Astrocyte of the spinal cord (primary cell): ENCODE measurements at places on chromosomes 3 and 15.

- no peak for DNase-seq
Measured at GRCh38 chr3:28934126-28934813, 346.6 kb upstream of the RBMS3 start.

- DNase-seq, result no peak
Measured at GRCh38 chr3:39122813-39123212, 15.3 kb downstream of the TTC21A start.

DNA sequence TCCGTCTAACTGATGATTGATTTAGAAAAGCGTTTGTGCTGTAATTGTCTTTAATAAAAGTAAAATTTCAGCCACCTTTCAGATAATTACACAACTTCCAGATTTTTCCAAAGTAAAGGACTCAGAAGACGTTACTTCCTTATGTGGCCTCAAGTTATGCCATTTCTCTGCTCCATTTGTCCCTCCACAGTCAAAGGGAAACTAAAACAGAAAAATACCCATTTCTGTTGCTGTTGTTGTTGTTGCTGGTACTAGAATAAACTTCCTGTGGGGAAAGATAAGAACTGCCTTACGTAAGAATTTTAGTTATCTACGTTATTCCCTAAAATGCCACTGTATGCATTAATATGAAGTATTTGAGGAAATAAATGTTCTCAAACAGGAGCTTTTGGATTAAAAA, 153.9 kb downstream of the P3H2 start:
- DNase-seq, result no peak

DNA sequence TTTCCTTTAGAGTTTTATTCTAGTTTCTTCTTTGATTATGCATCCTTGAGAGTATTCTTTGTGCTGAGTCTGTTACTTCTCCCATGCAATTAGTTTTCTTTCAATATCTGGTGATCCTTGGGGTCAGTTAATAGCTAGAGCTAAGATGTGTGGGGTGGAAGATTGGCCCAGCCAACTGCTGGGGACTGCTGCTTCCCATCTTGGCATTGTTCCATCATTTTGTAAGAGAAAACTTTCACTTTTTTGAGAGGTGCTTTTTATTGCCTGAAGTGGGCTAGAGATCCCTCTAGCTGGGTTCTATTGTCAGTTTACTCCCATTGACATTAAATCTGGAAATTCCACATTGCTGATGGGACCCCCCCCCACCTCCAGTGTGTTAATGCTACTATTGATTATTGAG, 15.4 kb downstream of the BCL2L10 start:
- DNase-seq, result no peak

DNA sequence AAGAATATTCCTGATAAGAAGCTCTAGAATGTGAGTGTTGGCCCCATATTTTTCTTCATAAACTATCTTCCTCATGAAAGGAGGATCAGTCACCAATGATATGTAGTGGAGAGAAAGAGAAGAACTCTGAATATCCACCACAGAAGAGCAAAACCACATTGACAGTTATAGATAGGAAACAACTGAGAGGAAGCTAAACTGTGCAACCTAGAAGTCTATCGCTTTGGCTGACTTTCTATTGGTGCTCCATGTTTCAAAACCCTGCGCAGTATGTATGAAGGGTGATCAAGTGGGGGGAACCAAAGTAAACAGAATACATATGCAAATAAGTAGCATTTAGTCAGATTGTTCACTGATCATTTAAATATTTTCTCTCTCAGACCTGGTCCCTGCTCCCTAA, 41.0 kb upstream of the ZNF280D start:
- DNase-seq, result no peak

- DNase-seq, result no peak
Measured at GRCh38 chr15:94887391-94887790, 656.0 kb downstream of the MCTP2 start.

DNA sequence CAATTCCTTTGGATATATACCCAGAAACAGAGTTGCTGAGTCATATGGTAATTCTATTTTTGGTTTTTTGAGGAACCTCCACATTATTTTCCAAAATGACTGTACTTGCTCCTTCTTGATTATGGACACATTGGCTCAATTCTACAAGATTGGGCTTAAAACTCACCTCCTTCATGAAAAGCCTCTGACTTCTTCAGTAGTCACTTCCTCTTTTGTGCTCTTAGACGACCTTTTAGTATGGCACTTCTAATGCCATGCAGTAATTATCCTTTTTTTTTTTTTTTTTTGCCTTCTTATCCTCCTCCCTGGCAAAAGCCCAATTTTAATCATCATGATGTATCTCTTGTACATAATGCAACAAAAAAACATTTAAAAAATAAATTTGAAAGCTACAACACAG, 33.0 kb upstream of the ABHD17C start:
- DNase-seq, result no peak

DNA sequence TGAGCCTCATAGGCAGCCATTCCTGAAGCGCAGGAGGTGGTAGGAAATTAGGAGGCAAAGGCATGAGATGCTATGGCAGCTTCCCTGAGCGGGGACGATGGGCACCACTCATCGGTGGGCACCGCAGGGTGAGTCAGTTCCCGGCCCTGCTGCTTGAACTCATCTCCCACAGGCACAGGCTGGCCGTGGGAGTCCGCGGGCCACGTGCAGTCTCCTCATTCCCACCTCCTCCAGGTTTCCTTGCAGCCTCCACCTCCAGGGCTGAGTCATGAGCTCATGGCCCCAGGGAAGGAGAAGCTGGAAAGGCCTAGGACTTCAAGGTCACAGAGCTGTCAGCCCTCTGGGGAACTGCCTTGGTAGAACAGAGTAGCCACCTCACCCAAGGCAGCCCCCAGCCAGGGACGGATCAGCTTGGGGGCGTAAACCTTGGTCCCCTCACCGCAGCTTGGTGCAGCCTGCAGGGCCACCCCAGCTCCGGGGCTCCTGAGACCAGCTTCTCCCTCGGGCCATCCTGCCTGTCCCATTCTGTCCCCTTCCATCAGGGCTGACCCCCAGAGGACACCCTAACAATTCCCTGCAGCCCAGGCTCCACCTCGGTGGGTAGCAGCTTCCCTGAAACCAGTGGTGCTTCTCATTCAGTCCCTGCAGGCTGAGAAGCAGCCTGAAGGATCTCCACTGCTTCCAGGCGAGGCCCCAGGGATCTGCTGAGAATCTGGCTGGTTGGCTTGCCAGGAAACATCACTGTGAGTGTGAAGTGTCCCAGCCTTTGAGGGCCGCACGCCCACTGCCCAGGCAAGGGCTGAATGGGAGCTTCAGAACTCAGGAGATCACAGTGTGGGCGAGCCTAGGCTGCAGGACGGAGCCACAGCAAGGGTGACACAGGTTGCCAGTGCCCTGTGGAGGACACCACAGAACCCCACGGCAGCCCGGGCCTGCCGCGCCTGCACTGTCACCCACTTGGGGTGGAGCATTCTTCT, 150.7 kb upstream of the MEF2A start:
- DNase-seq, result no peak

GRCh38 chr15:25427861-25428260, 11.0 kb downstream of the UBE3A start:
- no peak for DNase-seq

DNA sequence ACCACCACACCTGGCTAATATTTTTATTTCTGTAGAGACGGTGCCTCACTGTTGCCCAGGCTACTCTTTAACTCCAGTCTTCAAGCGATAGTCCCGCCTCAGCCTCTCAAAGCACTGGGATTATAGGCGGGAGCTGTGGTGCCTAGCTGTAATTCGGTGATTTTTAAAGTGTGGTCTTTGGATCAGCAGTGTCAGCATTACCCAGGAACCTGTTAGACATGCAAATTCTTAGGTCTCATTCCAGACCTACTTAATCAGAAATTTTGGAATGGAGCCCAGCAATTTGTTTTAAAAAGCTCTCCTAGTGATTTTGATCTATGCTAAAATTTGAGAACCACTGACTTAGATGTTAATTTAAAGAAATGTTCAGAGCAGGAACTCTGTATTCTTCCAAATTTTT, 51.9 kb downstream of the GOLM2 start:
- peak; percentile 80 for DNase-seq

GRCh38 chr3:40464339-40465110, 7.4 kb downstream of the RPL14 start:
- DNase-seq, result no peak

- DNase-seq, result no peak
Measured at GRCh38 chr3:105847452-105847851, 21.4 kb downstream of the CBLB start.

GRCh38 chr3:20776286-20776685, 590.3 kb upstream of the SGO1 start:
- no peak for DNase-seq

DNA sequence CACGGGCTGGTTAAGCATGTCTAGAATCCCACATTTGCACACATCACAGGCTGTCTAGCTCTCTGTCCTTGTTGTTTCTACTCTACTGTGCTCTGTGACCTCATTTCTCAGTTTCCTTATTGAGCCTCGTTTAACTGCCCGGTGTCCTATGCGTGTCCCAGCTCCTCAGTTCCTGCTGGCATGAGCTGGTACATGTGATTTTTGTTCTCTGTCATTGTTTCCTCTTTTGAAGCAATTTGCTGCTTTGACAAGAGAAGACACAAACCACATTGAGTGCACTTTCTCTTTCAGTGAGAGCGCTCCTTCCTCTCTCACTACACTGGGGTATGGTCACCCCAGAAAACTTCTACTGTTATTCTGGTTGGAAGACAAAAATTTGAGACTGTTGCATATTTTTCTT, 563.5 kb downstream of the PDCD6IP start:
- DNase-seq, result no peak

- DNase-seq, result no peak
Measured at GRCh38 chr3:44906997-44907396, 32.6 kb downstream of the TGM4 start.

- DNase-seq, result peak; percentile 71
Measured at GRCh38 chr15:64883997-64884511, 27.6 kb upstream of the ANKDD1A start.

GRCh38 chr15:70269311-70269911, 171.7 kb upstream of the TLE3 start:
- DNase-seq, result no peak

- DNase-seq, result no peak
Measured at GRCh38 chr3:56903231-56903782, 101.6 kb upstream of the ARHGEF3 start.
